Activated CD4-positive, CD25-positive, alpha-beta regulatory T cell treated with anti-CD3 and anti-CD28 coated beads, Interleukin-2, amount 50 U/mL, for 72 hours (primary cell): ENCODE measurements at places on chromosomes 2 and 18.

- DNase-seq: no peak
Observed at GRCh38 chr2:109453371-109453995, 160.3 kb downstream of the SEPTIN10 start.

GRCh38 chr2:159553727-159554126 is 62.6 kb downstream of the BAZ2B start:
- DNase-seq: no peak

DNA sequence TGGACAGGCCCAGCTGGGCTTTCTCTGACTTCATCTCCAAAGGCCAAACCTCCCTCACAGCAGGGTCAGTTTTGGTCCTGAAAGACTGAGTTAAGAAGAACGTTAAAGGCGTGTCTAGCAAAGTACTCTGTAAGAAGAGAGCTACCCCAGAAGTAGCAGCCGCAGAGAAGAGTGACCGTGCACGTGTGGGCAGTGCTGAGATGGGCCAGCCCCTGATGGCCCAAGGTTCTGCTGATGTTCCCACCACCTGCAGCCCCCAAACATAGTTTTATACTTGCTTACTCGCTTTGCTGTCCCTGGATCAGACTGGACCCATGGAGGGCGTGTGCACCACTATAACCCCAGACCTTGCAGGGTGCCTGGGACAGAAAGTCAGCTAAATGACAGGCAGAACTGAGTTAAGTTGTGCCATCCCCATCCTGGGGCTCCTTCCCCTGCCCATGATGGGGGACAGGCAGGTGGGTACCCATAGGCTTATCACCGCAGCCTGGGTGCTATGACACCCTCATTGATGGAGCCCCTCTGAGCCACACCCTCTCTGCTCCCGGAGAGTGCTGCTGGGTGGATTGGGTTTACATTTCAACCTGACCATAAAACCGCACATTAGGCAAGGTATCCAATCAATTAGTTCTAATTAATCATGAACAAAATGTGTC is 367.3 kb upstream of the HS6ST1 start:
- DNase-seq: no peak

DNA sequence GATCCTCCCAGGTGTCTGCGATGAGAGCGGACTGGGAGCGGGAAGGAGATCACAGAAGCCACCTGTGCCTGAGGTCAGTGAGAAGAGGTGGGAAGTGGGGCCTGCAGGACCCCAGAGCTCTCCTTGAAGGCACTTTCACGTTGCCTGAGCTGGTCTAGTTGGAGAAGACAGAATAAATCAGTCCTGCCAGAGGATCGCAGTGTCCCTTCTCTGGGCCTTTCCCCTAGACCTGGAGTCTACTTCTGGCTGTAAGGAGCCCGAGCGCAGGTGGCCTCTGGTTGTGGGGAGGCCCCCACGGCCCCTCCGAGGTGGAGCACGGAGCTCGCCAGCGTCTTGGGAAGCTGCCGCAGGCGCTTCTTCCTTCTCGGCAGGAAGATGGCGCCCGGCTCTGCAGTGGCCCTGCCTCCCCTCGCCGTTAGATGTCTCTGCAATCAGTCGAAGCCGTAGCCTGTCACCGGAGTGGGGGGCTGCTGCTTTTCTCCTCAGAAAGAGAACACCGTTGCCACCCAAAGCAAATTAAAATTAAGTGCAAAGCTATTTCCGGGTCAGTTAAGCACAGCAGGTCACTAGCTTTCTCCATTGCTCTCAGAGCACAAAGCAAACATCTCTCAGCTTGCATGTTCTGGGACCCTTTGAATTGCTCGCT is 212.0 kb upstream of the MYT1L start:
- no peak for DNase-seq

- no peak for DNase-seq
Observed at GRCh38 chr2:222907048-222907447, 46.2 kb downstream of the ACSL3 start.

DNA sequence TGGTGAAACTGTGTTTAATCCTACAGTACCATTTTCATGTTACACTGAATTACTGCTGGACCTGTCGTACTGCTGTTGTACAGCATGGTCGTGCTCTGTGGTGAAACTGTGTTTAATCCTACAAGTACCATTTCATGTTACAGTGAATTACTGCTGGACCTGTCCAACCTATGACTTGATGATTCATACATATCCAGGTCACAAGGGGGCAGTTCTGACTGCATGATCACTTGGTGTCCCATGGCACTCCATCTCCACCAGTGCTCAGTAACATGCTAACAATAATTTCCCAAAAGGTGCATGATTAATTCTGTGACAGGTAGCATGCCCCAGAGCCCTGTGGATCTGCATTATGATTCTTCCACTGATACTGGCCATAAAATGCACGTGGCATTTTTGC is 101.6 kb downstream of the ADCYAP1 start:
- DNase-seq: no peak

GRCh38 chr2:10238396-10238795 is 64.3 kb upstream of the HPCAL1 start:
- DNase-seq: no peak

DNA sequence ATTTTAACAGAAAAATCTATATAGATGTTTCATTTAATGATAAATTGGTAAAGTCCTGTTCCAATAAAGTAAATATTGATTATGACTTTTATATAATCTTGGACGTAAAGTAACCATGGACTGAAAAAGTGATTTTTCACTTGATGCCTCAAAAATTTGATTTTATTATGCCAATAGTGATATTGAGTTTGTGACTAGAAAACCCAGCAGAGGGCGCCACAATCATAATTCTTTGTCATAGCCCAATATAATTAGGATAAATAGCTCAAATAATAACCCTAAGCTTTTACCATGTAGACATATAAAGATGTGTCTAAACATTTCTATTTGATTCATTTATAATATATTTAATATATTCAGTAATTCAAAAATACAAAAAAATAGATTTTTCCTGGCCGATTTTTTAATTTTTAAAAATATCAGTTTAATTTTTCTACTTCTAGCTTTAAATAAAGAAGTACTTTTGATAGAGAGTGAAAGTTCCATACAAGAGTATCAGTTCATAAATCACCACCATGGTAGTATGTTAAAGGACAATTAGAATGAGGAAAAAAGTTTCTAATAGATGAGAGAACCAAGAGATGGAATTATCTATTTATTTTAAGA is 30.7 kb downstream of the CAMKMT start:
- DNase-seq: peak; percentile 41

DNA sequence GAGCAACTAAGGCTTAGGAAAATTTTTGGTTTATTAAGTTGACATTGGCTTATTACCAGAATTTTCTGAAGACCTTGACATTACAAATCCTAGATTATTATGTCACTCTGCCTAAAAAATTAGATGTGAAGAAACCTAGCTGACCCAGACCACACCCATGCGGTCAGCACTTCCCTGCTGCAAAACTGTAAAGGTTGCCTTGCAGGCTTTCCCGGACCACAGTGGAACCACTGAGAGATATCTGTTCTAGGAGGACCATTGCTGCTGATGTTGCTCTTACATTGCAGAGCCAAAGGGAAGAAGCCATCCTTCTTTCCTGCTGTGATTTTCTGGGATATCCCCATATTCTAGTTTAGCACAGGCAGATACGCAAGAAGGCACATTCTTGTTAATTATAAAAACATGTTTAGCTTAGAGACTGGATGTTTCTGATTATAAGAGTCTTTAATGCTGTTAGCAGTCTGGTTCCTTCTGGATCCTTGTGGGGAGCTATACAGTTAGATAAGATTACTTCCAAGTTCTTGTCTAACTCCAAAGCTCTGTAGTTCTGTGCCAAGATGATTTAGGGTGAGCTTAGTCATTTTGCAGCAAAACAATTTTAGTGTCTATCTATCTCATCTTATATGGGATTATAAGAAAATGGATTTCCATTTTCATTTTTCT is 70.2 kb downstream of the AOX1 start:
- no peak for DNase-seq

DNA sequence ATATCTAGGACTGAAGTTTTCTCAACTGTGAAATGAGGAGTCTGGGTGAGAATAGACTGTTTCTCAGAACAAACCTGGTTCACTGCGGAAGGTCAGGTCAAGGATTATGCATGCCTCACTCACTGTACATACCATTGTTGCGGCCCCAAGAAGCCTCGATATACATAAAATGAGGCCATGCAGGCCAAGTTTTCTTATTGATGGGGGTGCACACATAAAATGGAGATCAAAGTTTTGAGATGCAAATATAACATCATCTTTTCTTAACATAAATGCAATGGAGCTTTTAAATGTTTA is 1366.1 kb upstream of the CELF4 start:
- no peak for DNase-seq

DNA sequence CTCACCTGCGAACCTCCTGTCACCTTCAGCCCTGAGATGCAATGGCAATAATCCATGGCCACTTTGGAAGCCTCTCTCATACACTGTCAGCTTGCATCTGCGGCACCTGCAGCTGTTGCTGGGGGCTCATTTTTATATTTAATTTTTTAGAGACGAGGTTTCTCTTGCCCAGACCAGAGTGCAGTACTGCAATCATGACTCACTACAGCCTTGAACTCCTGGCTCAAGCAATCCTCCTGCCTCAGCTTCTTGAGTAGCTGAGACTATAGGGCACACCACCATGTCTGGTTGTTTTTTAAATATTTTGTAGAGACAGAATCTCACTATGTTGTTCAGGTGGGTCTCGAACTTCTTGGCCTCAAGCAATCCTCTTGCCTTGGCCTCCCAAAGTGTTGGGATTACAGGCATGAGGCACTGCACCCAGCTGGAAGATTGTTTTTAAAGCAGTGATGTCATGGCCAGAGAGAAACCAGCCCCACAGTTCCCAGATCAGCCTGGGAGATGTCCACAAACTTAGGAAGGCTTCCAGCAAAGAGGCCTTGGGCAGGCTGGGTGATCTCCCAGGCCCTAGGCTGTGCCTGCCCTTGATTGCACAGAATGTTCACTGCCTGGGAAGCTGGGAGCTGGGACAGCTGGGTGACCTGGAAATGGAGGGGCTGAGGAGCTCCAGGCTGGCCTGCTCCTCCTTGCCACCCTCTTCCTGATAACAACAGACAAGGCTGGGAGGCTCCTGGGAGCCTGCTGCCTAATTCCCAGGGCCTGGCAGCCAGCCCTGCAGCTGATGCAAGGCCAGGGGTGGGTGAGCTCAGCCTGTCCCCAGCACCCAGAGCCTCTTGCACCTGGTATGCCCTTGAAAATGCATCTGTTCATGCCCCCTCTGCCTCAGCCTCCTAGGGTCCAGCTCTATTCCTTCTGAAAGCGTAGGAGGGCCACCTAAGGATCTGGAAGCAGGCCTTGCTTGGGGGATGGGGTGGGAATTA is 27.1 kb downstream of the SH2D6 start:
- DNase-seq: no peak

- no peak for DNase-seq
Observed at GRCh38 chr18:6013171-6013810, 118.0 kb upstream of the TMEM200C start.

GRCh38 chr2:7697052-7697451 is 779.8 kb downstream of the RNF144A start:
- DNase-seq: no peak
